Renal cortex interstitium (tissue), 15 donors: ENCODE measurements at places on chromosomes 7 and 10. TPM values are rescaled to one million over a fixed set of nuclear protein-coding genes. Genes with fewer than 3 reads are reported as not detected.

Gene PRF1
- 0.41 TPM for polyA plus RNA-seq

- DNase-seq: no peak
Measured at GRCh38 chr7:44963364-44964290, 15.2 kb downstream of the MYO1G start.

- DNase-seq: no peak
Measured at GRCh38 chr10:34537629-34538231, 277.4 kb downstream of the PARD3 start.

DNA sequence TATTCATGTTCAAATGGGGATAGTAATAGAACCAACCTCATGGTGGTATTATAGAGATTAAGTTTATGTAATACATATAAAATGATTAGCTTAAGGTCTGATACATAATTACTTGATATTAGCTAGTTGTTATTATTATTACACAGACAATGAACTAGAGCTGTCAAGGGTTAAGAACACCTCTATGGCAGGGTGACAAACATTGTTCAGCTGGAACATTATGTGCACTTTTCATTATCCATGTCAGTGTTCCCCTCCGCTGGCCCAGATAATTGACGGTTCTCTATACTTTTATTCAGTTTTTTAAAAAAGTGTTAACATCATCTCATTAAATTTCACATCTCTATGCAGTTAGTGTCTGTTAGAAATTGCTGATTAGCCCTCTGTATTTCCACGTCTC is 142.1 kb downstream of the CDK14 start:
- no peak for DNase-seq

Gene TUBAL3
- 0.17 TPM for polyA plus RNA-seq

DNA sequence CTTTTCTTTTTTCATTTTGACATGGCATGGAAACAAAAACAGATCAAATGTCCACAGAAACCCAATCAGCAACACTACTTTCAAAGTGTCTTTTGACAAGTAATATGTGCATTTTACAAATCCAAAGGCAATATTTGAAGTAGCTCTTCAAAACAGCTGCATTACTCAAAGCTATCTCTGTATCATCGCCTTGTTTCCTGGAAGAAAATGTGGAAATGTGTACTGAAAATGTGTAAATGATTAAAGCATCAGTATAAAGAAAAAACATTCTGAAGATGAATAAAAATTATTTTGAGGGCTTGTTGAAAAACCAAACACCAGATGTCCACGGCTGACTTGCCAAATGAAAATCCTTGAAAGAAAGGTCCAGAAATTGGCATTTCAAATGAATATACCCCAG is 16.5 kb upstream of the ITGB8 start:
- no peak for DNase-seq

- DNase-seq: no peak
Measured at GRCh38 chr10:102515724-102516123, 12.0 kb downstream of the SUFU start.

- DNase-seq: no peak
Measured at GRCh38 chr10:1560535-1561192, 176.7 kb downstream of the ADARB2 start.

Gene CAMK1D
- polyA plus RNA-seq: 10.5 TPM

GRCh38 chr10:113304726-113305125 is 248.1 kb upstream of the HABP2 start:
- no peak for DNase-seq

Gene PKD2L1
- 0.10 TPM for polyA plus RNA-seq

DNA sequence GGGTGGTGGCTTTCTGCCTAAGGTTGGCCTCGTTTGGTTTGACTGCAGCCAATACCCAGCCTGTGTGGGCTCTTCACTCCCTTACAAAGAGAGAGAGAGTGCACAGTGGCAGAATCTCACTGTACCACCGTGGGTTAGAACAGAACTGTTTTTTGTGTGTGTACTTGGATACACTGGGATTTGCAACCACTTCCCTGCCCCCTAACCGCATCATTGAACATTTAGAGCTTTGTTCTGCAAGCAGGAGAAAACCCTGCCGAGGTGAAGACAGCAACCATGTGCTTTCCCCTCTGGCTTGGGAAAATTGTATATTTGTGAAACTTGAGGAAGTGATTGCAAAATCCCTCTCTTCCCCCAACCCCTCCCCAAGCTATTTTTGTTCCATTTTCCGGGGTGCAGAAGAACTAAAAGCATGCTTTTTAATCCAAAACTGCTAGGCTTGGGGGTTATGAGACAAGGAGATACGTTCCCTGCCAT is 201.2 kb downstream of the TCF7L2 start:
- DNase-seq: no peak

Gene CXCL12
- 420 TPM for polyA plus RNA-seq

- no peak for DNase-seq
Measured at GRCh38 chr7:156464339-156464738, 176.2 kb upstream of the RNF32 start.

Gene TLX1
- not detected for polyA plus RNA-seq

- DNase-seq: no peak
Measured at GRCh38 chr7:44154703-44155102, 13.6 kb upstream of the MYL7 start.

DNA sequence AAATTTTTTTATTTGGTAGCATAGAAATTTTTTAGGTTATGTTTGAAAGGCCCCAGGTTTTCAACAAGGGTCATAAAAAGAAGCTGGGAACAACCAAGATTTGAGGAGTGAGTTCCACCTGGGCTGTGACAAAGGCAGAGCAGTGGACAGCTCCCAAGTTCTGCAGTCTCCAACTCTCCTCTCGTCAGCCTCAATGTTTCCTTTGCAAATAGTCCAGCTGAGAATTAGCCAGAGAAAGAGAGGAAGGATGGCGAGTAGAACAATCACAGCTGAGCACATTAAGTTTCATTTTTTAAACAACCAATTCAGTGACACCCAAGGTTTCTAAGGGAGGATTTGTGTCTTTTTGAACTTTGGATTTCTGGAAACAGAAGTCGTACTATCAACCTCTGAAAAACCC is 143.2 kb downstream of the NRCAM start:
- no peak for DNase-seq

DNA sequence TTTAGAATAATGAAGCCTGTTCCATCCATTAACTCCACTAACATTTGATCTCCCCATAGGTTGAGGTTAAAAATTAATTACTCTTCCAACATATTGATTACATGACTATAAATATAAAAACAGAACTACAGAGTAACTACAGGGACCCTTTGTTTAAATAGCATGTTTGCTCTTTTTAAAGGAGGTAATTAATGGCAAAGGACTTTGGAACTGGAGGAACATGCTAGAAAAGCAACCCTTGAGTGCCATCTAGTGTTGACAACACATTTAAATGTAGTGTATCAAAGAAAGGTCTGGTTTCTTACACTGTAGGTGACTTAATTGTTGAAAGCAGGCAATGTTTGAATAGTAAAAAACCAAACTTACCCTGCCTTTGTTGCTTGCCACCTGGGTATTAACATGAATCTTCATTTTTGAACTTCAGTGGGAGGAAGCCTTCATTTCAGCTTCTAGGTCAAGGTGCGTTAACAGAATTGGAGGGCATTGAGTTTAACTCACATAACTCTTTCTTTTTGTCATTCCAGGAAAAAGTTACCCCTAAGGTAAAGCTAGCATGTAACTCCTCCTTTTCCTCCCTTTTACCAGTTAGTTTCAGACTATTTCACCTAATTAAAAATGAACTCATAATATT is 52.6 kb upstream of the CAPZA2 start:
- DNase-seq: peak; percentile 62

DNA sequence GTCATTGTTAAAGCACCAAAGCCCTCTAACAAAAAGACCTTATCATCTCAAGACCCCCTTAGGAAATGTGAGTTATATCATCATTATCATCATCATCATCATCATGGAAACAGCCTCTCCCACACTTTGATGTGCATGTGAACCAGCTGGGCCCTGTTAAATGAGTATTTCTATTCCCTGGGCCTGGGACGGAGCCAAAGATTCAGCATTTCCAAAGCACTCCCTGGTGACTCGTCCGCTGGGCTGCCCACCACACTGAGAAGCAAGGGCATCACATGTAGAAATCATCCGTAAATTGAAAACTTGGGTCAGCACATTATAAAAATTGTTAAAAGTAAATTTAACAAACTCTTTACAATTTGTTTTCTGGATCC is 88.6 kb downstream of the PTPRN2 start:
- no peak for DNase-seq

GRCh38 chr10:132606536-132607316 is 69.1 kb downstream of the INPP5A start:
- peak; percentile 58 for DNase-seq

Gene TSPAN14
- 93.3 TPM for polyA plus RNA-seq

GRCh38 chr10:113169111-113169510 is 219.1 kb downstream of the TCF7L2 start:
- DNase-seq: no peak

Gene METTL2B
- polyA plus RNA-seq: 29.1 TPM

GRCh38 chr10:107952649-107953556 is 788.4 kb upstream of the SORCS1 start:
- DNase-seq: no peak

Gene C10orf88
- polyA plus RNA-seq: 18.1 TPM

DNA sequence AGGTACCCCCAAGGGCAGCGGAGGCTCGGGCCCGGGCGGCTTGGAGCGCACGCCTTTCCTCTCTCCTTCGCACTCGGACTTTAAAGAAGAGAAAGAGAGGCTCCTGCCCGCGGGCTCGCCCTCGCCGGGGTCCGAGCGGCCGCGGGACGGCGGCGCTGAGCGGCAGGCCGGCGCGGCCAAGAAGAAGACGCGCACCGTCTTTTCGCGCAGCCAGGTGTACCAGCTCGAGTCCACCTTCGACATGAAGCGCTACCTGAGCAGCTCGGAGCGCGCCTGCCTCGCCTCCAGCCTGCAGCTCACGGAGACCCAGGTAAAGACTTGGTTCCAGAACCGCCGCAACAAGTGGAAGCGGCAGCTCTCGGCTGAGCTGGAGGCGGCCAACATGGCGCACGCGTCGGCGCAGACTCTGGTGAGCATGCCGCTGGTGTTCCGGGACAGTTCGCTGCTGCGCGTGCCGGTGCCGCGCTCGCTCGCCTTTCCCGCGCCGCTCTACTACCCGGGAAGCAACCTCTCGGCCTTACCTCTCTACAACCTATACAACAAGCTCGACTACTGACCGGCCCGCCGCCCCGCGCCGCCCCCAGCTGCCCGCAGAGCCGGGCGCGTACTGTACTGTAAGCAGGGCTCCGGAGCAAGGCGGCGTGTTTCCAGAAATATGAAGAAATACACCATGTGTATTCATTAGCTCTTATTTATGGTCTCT is 1.8 kb downstream of the HMX2 start:
- no peak for DNase-seq

DNA sequence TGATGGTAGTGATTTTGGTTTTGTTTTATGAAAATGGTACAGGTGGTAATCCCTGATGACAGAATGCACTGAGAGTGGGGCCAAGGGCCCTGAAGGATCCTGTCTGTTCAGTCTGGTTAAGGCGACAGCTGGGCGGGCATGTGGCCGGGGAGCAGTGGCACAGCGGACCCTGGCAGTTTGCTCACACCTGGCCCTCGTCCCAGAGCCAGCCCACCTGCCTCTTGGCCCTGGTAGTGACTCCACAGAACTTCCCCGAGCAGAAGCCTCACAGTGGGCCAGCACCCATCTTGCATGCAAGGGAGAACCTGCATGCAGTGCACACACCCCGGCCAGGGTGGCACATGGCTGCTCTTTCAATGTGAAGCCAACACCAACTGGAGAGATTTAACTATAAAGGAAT is 82.8 kb downstream of the ALOX5 start:
- no peak for DNase-seq

GRCh38 chr7:24899905-24900304 is 80.1 kb downstream of the OSBPL3 start:
- DNase-seq: no peak

GRCh38 chr7:13898957-13899670 is 90.4 kb downstream of the ETV1 start:
- no peak for DNase-seq

Gene ADAM8
- polyA plus RNA-seq: 2.3 TPM

DNA sequence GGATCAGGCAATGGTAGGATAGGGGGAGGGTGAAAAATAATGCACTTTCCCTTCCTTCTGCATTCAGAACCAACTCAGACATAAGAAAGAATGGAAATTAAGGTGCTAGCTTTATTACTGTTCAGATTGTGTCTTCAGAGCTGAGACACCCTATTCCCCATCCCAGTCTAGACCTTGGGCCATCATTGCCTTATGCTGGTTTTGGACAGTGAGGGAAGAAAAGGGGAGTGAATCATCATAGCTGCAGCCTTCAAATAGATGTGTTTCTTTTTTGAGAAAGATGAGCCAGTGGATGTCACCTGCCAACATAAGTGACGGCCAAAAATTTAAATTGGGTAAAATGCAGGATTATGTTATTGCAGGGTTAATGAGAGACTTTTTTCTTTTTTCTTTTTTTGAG is 27.0 kb upstream of the TOMM7 start:
- no peak for DNase-seq

GRCh38 chr7:83476511-83477050 is 172.4 kb downstream of the SEMA3E start:
- no peak for DNase-seq

DNA sequence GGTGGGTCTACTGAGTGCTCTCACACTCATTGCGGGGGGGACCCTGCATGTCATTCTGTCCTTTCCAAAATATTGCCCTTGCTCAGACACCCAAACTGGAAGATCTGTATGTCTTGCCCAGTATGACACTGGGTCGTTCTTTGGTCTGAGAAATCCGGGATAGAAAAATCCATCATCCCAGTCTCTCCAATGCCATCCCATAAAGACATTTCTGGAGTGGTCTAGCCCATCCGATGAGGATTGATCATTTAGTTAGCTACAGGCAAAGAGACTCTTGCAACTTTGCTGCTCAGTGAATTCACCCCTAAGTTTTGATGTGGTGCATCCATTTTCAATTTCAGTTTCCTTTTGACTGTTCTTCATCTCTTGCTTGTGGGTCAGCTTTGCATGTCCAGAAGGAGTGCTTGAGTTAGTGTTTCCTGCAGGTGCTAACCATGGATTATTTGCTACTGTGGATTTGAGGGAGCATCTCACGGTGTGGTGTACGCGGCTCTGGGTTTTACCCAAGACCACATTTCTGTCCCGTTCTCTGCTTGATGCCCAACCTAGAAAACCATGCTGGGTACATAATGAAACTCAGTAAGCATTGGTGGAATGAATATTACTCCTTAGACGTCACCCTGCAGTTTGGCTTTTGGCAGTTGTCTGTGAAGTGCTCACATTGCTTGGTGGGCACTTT is 247.0 kb upstream of the MKI67 start:
- DNase-seq: no peak

- DNase-seq: no peak
Measured at GRCh38 chr10:36808625-36809362, 316.6 kb upstream of the ANKRD30A start.

DNA sequence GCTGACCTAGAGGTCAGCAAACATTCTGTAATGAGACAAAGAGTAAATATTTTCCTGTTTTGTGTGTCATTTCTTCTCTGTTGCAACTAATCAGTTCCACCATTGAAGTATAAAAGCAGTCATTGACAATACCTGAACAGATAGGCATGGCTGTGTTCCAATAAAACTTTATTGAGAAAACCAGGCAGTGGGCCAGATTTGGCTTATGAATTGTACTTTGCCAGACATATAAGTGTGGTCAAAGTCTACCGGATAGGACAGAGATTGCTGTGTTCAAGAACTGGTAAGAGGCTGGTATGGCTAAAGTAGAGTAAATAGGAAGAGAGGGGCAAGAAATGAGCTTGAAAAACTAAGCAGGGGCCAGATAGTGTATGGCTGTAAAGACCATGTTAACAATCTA is 38.3 kb upstream of the TAC1 start:
- no peak for DNase-seq

- no peak for DNase-seq
Measured at GRCh38 chr10:123488436-123488835, 177.7 kb upstream of the GPR26 start.
